ENCODE measurements at places on chromosomes 13 and 19.

- no peak for DNase-seq
Observed at GRCh38 chr13:24709186-24709913, 29.1 kb downstream of the ATP12A start.

DNA sequence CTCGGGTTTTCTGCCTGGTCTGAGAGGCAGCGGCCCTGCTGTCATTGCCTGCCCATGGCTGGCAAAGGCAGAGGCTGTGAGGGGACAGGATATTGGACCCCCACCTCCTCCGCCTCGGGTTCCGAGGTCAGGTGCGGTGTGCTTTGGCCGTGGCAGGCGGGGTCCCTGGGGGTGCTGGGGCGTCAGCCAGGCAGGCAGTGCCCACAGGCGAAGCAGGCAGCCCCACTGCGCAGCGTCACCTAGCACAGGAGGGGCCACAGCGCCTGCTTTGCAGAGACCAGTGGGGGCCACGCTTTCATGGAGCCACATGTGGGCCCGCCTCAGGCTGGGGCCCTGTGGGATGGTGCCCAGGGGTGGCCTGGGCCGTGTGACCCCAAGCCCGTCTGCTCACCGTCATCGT lies 96.0 kb downstream of the KDM4B start:
- no peak for DNase-seq

- no peak for DNase-seq
Observed at GRCh38 chr19:51980116-51980736, 6.4 kb downstream of the ZNF350 start.

DNA sequence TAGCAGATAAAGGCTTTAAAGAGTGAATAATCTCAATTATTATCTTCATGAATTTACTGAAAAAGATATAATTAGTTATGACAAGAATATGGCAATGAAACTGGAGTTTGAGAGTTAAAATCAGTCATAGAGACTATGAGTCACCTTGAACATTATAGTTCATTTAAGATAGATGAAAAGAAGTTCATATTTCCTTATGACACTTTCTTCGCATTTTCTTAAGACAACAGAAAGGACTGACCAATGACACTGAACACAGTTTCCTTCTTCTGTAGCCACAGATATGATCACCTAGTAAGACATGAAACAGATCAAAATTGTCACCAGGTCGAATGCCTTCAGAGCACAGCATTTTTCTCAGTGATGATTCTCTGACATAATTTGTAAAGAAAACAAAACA lies 202.1 kb downstream of the KLF12 start:
- no peak for DNase-seq

GRCh38 chr13:109144693-109145437 lies 515.5 kb downstream of the MYO16 start:
- no peak for DNase-seq

DNA sequence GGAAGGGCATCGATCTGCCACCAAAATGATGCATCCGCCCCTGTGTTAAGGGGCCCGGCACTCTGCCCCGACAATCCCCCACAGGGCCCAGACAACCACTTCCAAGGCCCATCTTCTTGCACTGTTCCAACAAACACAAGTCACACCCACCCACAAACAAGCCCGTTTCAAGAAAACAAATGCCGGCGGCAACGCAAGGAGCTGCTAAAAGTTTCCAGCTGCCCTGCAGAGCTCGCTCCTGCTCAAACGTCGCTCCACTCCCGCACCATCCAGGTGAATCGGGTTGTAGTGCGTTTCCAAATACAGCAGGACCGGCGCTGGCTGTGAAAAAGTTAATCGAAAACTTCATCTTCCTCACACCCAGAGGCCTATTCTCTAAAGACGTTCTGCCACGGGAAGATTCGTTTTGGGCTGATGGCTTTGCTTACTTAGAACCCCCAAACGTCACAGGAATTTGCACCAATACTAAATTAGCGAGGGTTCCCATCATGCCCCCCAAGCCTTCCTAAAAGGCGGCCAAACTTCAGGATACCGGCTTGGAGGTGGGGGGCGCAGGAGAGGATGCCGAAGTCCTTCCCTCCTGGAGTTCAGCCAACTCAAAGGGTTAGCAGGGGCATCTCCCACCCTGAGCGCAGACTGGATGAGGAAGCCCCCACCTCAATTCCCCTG lies 107.4 kb upstream of the DOCK9 start:
- no peak for DNase-seq

DNA sequence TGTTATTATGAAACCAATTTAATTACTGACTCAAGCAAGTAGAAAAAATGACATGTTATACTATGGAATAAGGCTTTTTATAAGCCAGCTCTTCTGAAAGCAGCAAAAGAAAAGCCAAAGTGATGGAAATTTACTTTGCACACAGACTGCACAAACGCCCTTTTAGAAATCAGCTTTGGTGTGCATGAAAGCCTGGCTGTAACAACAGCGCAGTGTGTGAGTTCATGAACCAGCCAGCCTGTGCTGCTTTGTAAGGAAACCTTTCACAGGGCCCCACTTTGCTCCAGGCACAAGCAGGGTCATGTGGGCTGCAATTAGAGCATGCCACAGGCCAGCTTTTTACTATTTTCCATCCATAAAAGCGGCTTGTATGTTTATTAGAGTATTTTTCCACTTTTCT lies 13.6 kb upstream of the IFT88 start:
- DNase-seq = no peak

DNA sequence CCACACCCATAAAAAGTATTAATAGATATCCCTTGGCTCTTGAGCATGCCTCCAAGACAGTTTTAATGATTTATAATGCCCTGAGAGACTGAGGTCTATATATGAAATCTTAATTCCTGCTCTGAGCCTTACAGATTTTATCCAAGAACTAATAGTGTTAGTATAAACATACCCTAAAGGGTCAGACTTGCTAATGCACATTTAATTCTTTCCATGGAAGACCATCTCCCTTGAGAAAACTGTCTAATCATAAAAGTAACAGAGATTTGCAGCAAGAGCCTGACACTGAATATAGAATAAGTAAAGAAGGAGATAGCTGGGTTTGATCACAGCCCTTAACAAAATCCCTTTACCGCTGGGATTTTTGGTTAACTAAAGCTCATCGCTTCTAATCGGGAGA lies 650.8 kb upstream of the KLF12 start:
- no peak for DNase-seq

DNA sequence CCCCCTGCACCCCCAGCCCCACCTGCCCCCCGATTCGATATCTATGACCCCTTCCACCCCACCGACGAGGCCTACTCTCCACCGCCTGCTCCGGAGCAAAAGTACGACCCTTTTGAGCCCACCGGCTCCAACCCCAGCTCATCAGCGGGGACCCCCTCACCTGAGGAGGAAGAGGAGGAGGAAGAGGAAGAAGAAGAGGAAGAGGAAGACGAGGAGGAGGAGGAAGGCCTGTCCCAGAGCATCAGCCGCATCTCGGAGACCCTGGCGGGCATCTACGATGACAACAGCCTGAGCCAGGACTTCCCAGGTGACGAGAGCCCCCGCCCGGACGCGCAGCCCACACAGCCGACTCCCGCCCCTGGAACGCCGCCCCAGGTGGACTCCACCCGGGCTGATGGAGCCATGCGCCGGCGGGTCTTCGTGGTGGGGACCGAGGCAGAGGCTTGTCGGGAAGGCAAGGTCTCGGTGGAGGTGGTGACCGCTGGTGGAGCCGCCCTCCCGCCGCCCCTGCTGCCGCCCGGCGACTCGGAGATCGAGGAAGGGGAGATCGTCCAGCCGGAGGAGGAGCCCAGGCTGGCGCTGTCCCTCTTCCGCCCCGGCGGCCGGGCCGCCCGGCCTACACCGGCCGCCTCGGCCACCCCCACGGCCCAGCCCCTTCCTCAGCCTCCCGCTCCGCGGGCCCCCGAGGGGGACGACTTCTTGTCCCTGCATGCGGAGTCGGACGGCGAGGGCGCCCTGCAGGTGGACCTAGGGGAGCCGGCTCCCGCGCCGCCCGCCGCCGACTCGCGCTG lies 9.2 kb downstream of the SCAF1 start:
- DNase-seq = no peak

- no peak for DNase-seq
Observed at GRCh38 chr13:98510156-98510509, 66.8 kb downstream of the STK24 start.

DNA sequence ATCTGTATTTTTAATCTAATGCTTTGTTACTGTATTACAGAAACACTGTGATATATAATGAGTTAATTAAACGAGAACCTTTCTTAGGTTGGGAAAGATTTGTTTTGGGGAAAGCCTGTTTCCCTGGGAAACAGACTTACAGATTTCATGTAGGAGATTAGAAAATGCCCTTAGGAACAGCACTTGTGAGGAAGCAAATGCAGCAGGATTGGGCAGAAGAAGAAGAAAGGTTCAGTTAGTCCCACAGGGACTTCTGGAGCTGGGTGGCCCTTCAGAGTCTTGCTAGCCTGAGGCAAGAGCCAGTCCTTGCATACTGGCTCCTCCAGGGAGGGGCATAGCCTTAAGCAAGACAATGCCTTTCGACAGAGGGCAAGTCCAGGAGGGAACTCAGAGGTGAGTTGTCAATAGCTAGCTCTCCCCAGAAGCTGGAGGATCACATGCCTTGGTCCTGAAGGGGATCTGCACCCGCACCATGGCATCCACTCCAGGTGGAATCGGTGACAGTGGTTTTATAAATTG lies 36.8 kb downstream of the N4BP2L1 start:
- DNase-seq = no peak

DNA sequence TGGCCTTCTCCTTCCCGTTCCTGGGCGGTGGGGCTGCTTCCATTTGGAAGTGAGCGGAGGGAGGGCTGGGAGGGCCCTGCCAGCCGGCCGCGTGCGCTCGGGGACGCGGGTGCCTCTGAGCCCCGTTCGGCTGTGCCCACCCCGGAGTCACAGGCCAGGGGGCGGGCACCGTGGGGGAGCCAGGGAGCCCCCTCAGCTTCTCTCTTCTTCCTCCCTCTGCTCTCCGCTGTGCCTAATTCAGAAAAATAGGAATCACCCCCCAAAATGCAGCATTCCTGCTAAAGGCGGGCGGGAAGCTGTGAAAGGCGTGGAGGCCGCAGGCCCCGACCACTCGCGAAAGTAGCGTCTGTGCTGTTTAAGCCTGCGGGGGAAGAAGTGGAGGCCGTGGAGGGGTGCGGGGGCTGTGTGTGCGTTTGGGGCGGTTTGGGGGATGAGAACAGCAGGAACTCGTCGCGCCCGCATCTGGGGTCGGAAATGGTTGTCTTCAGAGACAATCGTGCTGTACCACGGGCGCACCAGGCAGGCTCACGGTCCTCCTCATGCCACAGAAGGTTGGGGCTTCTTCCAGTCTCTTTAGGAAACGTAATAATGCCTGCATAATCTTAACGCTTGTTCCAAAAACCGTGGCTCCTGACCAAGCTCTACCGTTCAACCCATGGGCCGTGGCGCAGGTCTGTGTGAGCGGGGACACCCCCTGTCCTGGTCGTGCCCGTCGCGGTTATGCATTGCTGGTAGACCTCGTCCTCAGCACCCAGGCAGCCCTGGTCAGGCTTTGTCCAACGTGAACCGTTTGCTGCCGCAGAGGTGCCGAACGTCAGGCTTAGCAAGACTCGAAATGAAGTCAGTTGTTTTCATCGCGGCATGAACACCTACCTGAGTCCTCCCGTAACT lies 110.4 kb upstream of the SOX1 start:
- DNase-seq = no peak

DNA sequence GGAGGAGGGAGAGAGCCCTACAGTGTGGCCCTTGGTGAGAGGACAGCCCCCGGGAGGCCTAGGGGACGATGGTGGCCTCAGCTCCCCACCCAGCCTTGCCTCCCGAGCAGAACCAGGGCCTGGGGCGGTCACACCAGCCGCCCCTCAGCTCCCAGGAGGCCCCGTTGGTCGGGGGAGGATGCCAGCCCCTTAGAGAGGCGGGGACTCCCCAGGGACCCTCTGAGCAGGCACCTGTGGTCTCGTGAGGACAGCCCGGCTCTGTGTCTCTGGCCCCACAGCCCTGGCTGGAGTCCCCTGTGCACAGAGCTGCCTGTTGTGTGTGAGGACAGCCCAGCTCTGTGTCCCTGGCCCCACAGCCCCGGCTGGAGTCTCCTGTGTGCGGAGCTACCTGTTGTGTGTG lies 158.8 kb downstream of the KDM4B start:
- DNase-seq = no peak

- no peak for DNase-seq
Observed at GRCh38 chr13:30165071-30165470, 142.3 kb downstream of the KATNAL1 start.

DNA sequence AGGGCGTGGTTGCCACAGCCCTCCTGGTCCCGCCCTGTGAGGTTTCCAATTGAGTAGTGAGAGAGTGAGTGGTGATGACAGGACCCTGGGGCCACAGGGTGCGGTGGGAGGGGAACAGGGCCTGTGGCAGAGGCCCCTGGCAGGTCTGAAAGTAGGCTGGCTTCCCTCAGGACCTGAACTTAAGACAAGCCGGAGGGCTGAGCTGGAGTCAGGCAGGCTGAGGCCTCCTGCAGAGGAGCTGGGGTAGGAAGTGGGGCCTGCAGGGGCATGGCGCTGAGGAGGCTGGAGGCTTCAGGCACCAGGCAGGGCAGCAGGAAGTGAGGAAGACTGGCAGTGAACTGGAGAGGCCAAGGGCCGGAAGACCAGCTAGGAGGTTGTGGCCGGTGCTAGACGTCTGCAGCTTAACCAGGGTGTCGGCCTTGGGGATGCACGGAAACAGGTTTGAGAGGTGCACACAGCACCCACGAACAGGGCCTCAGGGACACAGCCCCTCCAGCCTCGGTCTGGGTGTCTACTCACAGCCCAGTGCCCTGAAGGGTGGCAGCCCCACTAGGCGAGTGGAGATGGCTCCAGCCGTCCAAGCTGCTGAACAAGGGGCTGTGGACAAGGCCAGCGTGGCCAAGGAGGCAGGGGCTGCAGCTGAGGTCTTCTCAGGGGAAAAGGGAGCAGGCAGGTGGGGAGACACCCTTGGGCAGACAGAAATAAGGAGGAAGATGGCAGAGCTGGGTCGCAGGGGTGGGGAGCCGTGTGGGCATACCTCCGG lies 17.8 kb downstream of the POP4 start:
- no peak for DNase-seq

DNA sequence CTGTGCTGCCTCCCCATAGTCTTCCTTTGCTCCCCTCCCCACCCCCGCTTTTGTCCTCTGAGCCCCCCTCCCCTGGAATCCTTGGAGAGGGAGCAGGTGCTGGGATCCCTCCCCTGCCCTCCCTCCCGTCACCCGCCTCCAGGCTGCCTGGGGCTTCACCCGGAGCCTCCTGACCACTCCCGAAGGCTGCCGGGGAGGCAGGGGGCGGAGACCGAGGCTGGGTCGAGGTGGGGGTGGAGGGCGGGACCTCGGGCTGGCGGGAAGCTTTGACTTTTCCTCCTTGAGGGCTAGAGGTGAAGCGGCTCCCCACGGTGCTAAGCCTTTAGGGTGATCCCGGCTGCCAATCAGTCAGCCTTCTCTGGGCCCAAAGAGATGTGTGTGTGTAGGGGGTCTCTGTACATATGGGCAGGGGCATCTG lies 1.5 kb downstream of the KMT5C start:
- no peak for DNase-seq

DNA sequence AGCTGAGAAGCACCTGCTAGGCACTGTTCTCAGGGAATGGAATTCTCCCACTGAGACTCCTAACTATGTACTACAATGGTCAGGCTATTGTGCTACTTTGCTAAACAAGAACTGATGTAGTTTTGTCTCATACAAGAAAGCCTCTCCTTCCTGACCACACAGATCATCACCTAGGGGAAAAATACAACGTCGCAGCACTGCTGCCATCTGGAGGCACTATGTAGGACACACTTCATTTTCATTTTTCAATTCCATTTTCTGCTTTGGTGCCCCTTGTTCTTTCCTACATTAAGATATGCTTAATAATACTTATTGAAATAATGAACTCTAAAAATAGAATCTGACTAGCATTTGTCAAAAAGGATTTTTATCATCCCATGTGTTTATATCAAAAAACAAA lies 21.1 kb downstream of the PROSER1 start:
- DNase-seq = no peak
